ENCODE measurements at places on chromosomes 7 and 10.

- DNase-seq = no peak
These were observed 32.2 kb downstream of the FRMPD2 start for GRCh38 chr10:48242171-48242904.

- DNase-seq = no peak
These were observed 51.2 kb downstream of the NPTX2 start for GRCh38 chr7:98668255-98668654.

DNA sequence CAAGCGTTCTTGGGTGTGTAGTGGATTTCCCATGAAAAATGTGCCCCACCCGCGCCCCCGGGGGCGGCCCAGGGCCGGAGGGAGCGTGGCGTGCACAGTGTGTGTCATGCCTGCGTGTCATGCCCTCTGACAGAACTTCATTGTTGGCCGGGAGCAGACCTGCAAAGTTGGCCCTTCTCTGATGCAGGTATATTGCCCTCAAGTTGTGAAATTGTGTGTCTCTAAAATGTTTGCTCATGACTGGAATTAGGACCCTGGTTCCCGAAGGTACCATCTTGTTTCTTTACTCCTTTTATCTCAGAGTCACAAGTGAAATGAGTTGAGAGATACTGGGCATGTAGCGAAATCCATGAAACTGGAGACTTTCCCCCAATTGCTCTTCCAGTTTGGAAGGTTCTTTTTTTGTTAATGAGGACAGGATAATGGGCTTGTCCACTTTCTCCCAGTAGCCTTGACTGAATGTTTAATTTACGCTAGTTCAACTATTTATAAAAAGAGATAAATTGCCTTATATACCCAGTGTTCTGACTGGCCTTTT, 26.2 kb downstream of the ADK start:
- DNase-seq = no peak

- no peak for DNase-seq
These were observed 82.9 kb upstream of the NAMPT start for GRCh38 chr7:106367664-106368063.

GRCh38 chr7:112908086-112908485, 117.9 kb upstream of the TMEM168 start:
- DNase-seq = no peak

DNA sequence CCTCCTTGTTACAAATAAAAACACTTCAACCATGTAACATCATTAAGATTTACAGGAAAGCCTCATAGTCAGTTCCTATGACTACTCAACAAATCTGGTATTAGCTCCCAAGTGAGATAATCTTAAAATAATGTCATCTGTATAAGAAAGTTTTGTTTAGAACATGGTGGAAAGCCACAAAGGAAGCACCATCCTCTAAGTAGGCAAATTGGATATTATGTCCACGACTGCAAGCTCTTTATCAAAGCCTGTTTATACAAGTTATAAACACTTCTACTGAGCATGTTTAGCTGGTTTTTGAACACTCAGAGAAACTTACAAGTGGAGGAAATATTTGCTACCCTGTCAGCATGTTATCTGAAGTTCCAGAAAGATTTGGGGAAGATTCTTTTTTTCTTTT, 349.8 kb downstream of the ARL4A start:
- DNase-seq = no peak

DNA sequence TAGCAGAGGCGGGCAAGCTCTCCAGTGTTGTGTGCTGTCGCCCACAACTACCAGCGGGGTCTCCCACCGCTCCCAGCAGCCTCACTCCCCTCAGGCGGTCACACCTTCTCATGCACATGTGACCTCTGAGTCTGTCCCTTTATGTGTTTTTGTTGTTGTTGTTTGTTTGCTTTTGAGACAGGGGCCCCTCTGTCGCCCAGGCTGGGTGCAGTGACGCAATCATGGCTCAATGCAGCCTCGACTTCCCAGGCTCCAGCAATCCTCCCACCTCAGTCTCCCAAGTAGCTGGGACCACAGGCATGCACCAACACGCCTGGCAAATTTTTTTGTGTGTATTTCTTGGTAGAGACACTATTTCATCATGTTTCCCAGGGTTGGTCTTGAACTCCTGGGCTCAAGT, 1.5 kb downstream of the CPSF4 start:
- DNase-seq = no peak

DNA sequence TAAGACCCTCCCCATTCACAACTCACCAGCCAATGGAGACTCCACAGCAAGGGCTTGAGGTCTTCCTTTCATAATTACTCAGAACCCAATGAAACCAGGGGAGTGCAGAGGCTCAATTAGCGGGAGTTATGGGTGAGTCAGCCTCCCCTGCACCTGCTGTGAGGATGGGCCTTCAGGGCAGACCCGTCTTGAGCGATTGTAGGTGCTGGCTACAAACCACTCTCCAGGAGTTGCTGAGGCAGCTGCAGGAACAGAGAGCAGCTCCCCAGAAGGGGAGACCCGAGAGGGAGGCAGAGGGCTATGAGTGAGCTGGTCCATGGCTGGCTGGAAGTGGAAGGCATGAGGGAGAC, 58.5 kb upstream of the SORCS3 start:
- DNase-seq = no peak

GRCh38 chr10:99450624-99451498, 20.4 kb upstream of the GOT1 start:
- DNase-seq = no peak

- no peak for DNase-seq
These were observed 679.2 kb downstream of the SDK1 start for GRCh38 chr7:3980300-3980643.

DNA sequence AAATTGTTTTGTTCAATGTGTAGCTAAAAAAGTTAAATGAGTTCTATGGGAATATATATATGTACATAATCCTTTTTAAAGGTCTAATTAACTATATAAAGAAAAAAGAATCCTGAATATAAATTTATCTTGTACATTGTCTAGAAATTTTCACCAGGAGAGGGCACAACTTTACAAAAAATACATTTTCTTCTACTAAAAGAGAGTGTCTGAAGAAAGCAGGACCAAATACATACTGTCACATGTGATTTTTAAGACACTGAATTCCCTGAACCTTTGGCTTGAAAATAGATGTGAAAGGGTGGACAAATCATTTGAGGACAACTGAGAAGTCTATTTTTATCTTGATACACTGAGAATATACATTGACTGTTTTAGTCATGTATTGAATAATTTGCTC, 204.3 kb downstream of the DGKB start:
- DNase-seq = no peak

- no peak for DNase-seq
These were observed 42.4 kb downstream of the C10orf120 start for GRCh38 chr10:122657255-122657654.

DNA sequence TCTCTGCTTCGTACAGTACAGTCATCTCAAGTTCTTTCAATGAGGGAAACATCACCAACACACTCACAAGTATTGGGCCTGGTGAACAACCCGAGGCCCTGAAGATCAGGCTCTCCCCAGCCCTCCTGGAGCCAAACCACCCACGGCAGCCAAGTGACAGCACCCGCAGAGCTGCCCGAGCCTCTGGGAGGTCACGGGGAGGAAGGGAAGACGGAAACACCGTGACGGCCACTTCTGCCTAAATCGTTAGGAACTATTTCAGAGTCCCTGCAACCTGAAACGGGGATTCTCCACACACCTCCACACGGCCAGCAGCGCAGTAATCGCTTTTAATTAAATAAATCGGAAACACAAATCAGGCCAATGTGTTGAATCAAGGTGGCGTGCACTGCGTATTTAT, 222.6 kb downstream of the MAD1L1 start:
- no peak for DNase-seq

All from NCI-H187 treated with DMSO at 0.1 percent for 48 hours (cell line).